ENCODE measurements at places on chromosomes 6 and 20.

DNA sequence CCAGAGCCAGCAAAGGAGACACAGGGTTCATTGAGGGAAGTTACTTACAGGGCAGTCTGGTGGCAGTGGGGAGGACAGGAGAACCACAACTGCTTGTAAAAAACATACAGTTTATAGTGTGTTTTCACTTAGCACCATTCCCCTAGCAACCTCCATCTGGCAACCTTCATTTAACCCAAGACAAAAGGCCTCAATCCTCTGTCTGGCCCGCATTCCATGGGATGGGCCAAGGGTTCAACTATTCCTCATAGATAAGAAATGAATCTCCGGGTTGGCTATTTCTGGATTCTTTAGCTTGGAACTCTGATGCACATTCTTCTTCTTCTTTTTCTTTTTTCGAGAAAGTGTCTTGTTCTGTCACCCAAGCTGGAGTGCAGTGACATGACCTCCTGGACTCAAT lies 26.3 kb upstream of the FYN start:
- no peak overlapping the region for H3K4me3 ChIP-seq
- H3K36me3 ChIP-seq = no peaks in the 10 kb centered on the region
- no peak overlapping the region for H3K27ac ChIP-seq

DNA sequence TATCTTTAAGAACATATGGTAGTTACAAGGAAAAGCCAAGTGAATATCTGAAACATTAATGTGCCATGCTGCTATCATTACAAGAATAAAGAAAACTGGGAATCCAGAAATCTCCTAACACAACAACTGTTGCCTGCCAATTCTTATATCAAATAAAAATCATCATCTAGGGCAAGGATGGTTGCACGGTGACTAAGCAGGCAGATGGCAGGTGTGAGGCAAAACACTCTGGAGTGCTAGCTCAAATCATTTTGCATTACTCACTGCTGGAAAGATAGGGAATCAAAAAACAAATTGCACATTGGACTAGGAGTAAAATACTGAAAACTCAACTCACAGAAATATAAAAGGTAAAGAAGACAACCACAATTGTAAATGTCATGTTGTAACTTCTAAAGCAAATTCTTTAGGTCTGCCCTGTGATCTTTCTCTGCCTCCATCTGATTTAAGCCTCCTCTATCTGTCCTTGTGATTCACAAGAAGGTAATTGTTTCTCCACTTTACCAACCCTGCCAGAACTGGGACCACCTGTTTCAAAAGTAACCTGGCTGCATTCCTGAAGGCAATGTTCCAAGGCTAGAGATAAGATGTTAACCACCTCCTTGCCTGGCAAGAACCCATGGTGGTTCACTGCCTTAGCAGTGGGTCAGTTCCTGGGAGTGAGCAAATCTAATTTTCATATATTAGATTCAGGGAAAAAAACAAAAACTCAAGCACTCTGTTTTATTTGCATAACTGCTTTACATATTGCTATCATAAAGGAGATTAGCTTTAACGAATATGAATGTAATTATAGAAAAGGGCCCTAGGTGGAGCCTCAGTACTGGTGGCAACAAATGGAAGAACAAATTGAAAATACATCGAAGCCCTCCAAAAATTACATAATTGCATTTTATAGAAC lies 33.1 kb upstream of the LCA5 start:
- H3K4me1 ChIP-seq = no peaks in the 10 kb centered on the region
- H3K27ac ChIP-seq = no peak overlapping the region
- DNase-seq = no peak

DNA sequence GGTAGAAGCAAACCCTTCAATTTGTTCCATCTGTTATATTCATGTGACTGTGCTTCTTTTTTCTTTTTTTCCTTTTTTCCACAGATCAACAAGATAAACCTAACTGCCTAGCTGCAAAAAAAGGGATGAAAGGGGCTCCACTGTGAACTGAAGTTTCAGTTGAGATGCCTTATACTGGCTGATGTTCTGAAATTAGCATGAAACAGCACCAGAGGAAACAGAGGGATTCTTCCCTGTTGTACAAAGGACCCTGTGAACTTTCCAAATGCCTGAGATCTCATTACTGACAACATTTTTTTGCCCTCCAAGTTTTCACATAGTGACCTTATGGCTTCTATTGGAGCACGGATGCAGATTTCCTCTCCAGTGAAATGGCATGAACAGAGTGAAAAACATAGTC lies 302.7 kb upstream of the TFAP2D start:
- no peaks in the 10 kb centered on the region for H3K36me3 ChIP-seq
- DNase-seq = no peak
- H3K4me1 ChIP-seq = no peaks in the 10 kb centered on the region
- H3K27ac ChIP-seq = no peak overlapping the region
- no peaks in the 10 kb centered on the region for H3K27me3 ChIP-seq

- H3K27ac ChIP-seq = peak overlapping the region; percentile 89
- H3K4me1 ChIP-seq = peaks cover 85% of the 10 kb centered on the region
- H3K4me3 ChIP-seq = peak overlapping the region; percentile 43
- DNase-seq = peak; percentile 52
- no peaks in the 10 kb centered on the region for H3K27me3 ChIP-seq
Observed at GRCh38 chr6:13431059-13431656, 56.2 kb downstream of the GFOD1 start.

GRCh38 chr20:54075322-54075721 lies 4.9 kb upstream of the BCAS1 start:
- no peak for DNase-seq
- peaks cover 7% of the 10 kb centered on the region for H3K36me3 ChIP-seq
- no peak overlapping the region for H3K4me3 ChIP-seq
- peaks cover 17% of the 10 kb centered on the region for H3K4me1 ChIP-seq
- H3K27ac ChIP-seq = no peak overlapping the region
- H3K27me3 ChIP-seq = no peaks in the 10 kb centered on the region

DNA sequence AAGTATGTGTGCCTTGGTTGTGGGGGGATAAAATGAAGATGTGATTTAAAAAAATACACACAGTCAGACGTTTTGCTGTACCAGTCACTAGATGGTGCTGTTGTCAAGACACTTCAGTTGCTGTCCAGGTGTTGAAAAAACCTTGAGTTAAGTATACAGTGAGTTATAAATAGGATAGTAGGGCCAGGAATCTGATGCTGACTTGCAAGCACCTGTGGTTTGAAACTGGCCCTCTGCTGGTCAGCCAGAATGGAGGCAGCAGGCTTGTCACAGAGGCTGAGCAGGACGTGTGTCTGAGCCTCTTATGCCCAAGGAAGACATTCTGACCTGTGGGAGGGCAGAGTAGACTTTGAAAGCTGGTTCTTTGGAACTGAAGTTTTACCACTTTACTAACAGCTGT lies 27.8 kb downstream of the RNF8 start:
- H3K27me3 ChIP-seq = no peaks in the 10 kb centered on the region
- no peak overlapping the region for H3K4me3 ChIP-seq
- H3K4me1 ChIP-seq = peaks cover 2% of the 10 kb centered on the region
- DNase-seq = peak; percentile 36
- H3K36me3 ChIP-seq = peaks cover 29% of the 10 kb centered on the region

- H3K4me1 ChIP-seq = no peaks in the 10 kb centered on the region
- H3K36me3 ChIP-seq = no peaks in the 10 kb centered on the region
- H3K27me3 ChIP-seq = no peaks in the 10 kb centered on the region
- H3K4me3 ChIP-seq = no peak overlapping the region
Observed at GRCh38 chr6:72032086-72032485, 145.7 kb downstream of the RIMS1 start.

GRCh38 chr6:43953794-43954310 lies 173.4 kb downstream of the MRPL14 start:
- peaks cover 2% of the 10 kb centered on the region for H3K36me3 ChIP-seq
- no peaks in the 10 kb centered on the region for H3K4me1 ChIP-seq
- peak; percentile 14 for DNase-seq

- H3K27ac ChIP-seq = no peak overlapping the region
- DNase-seq = no peak
- no peaks in the 10 kb centered on the region for H3K4me1 ChIP-seq
- no peaks in the 10 kb centered on the region for H3K27me3 ChIP-seq
- H3K4me3 ChIP-seq = no peak overlapping the region
Observed at GRCh38 chr6:74734901-74735300, 471.0 kb downstream of the COL12A1 start.

GRCh38 chr6:111662794-111663593 lies 57.3 kb upstream of the TRAF3IP2 start:
- peak overlapping the region; percentile 71 for H3K27ac ChIP-seq
- DNase-seq = no peak
- no peaks in the 10 kb centered on the region for H3K27me3 ChIP-seq
- H3K36me3 ChIP-seq = peaks cover 51% of the 10 kb centered on the region
- no peaks in the 10 kb centered on the region for H3K4me1 ChIP-seq
- H3K4me3 ChIP-seq = no peak overlapping the region

- H3K27me3 ChIP-seq = peaks cover 3% of the 10 kb centered on the region
- H3K4me1 ChIP-seq = peaks cover 54% of the 10 kb centered on the region
- DNase-seq = peak; percentile 93
- peak overlapping the region; percentile 77 for H3K4me3 ChIP-seq
- H3K36me3 ChIP-seq = peaks cover 9% of the 10 kb centered on the region
Observed at GRCh38 chr6:26026833-26027490, 60.3 kb upstream of the HFE start.

GRCh38 chr20:33793011-33793931 lies 17.9 kb upstream of the CHMP4B start:
- DNase-seq = no peak
- H3K27ac ChIP-seq = no peak overlapping the region
- H3K4me3 ChIP-seq = no peak overlapping the region

GRCh38 chr6:145292066-145292465 lies 443.3 kb downstream of the EPM2A start:
- no peak overlapping the region for H3K4me3 ChIP-seq
- H3K27ac ChIP-seq = no peak overlapping the region
- H3K27me3 ChIP-seq = no peaks in the 10 kb centered on the region

GRCh38 chr20:53642196-53643030 lies 48.8 kb upstream of the ZNF217 start:
- peak overlapping the region; percentile 85 for H3K27ac ChIP-seq
- peaks cover 39% of the 10 kb centered on the region for H3K4me1 ChIP-seq
- no peaks in the 10 kb centered on the region for H3K27me3 ChIP-seq
- no peaks in the 10 kb centered on the region for H3K36me3 ChIP-seq
- peak overlapping the region; percentile 59 for H3K4me3 ChIP-seq

GRCh38 chr6:149122850-149123821 lies 194.4 kb upstream of the TAB2 start:
- H3K4me1 ChIP-seq = peaks cover 50% of the 10 kb centered on the region
- H3K27me3 ChIP-seq = no peaks in the 10 kb centered on the region
- peak overlapping the region; percentile 67 for H3K27ac ChIP-seq
- peaks cover 14% of the 10 kb centered on the region for H3K36me3 ChIP-seq
- H3K4me3 ChIP-seq = no peak overlapping the region

- H3K27ac ChIP-seq = no peak overlapping the region
- H3K4me3 ChIP-seq = no peak overlapping the region
- peaks cover 2% of the 10 kb centered on the region for H3K27me3 ChIP-seq
Observed at GRCh38 chr6:12622566-12622965, 94.0 kb upstream of the PHACTR1 start.

- DNase-seq = no peak
- no peaks in the 10 kb centered on the region for H3K4me1 ChIP-seq
Observed at GRCh38 chr6:157335829-157336228, 12.5 kb upstream of the TMEM242 start.

GRCh38 chr20:4063631-4064030 lies 48.3 kb upstream of the RNF24 start:
- DNase-seq = no peak
- peaks cover 4% of the 10 kb centered on the region for H3K4me1 ChIP-seq
- H3K36me3 ChIP-seq = no peaks in the 10 kb centered on the region
- H3K27me3 ChIP-seq = no peaks in the 10 kb centered on the region
- no peak overlapping the region for H3K4me3 ChIP-seq

DNA sequence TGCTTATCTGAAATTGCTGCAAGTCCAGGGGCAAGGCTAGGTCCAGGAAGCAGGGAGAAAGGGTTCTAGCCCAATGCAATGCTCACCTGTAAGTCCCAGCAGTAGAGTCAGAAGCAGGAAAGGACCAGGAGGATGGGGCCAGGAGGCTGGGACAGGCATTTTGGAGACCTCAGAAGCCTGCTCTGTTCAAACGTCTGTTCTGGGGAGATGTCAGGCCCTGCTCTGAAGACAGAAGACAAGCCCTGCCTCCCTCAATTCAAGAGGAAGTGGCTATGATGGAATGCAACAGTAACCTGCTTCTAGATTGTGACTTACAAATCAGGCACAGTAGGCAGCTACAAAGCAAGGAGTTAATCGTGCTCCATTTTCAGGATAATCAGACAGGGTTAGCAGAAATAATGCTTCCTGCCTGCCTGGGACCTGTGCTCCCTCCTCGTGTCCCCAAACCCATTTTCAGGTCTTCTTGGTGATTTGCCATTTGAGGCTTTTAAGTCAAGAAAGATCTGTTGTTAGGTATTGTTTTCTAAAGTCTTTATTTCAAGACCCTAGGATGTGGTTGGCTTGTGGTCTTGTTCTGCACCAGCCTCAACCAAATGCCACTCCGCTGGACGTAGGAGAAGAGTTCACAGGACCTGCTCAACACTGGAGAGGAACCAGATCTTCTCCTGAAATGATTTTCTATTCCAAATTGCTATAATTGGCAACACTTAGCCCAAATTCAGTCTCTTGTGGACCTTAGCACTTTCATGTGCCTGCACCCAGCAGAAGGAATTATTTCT lies at the start of gene SIRPG:
TSS of gene SIRPG (minus strand) at position 224 of the 779 bp plus-strand sequence. CDS start at position 159, 65 bp downstream.
- peaks cover 65% of the 10 kb centered on the region for H3K36me3 ChIP-seq
- peak within 1 kb of the TSS; percentile 94 for H3K4me3 ChIP-seq

GRCh38 chr6:33192671-33193602 lies 670 bp upstream of the COL11A2 start:
- H3K27me3 ChIP-seq = peaks cover 13% of the 10 kb centered on the region
- peak overlapping the region; percentile 60 for H3K4me3 ChIP-seq
- H3K36me3 ChIP-seq = peaks cover 31% of the 10 kb centered on the region

DNA sequence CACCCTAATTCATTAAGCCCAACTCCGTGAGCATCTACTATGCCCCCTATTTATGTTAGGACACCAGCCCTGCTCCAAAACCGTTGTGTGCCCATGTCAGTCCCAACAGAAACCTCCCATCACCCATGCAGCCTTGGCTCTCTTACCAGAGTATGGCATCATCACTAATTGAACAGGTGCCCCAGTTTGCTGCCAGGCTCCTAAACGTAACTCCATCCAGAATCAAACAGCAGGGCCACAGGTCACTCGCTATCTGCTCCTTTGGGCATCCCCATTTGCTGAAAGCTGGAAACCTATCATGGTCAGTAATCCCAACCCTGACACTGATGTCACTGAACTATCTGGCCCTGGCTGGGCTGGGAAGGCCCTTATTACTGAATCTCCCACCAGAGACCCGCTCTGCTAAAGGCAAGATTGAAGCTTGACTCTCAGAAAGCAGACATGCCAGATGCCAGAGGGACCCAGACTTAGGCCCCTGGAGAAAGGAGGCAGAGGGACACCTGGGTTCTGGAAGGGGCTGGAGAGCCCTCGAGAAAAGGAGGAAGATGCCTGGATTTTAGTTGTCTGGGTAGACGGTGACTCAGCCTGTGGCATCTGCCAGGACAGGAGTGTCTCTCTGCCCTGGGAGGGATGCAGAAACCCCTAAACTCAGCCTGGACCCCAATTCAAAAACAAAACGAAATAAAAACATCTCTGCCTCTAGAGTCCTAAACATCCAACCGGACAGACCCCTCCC lies 14.0 kb downstream of the MUCL3 start:
- peak overlapping the region; percentile 76 for H3K4me3 ChIP-seq
- no peaks in the 10 kb centered on the region for H3K36me3 ChIP-seq
- H3K27ac ChIP-seq = peak overlapping the region; percentile 58
- H3K4me1 ChIP-seq = peaks cover 22% of the 10 kb centered on the region
- DNase-seq = no peak
- H3K27me3 ChIP-seq = peaks cover 31% of the 10 kb centered on the region
